Glutamatergic neuron (in vitro differentiated cells): ENCODE measurements at places on chromosomes 2 and 18.
A peak's percentile ranks its signal among the peaks of the same experiment; 100 is the strongest.

GRCh38 chr2:187302586-187302985 lies 145.5 kb downstream of the CALCRL start:
- no peak for DNase-seq

- no peak for DNase-seq
Measured at GRCh38 chr2:71190656-71191569, 36.0 kb downstream of the PAIP2B start.

GRCh38 chr18:26309281-26309680 lies 83.0 kb downstream of the TAF4B start:
- DNase-seq = no peak

GRCh38 chr2:226699321-226699720 lies 100.3 kb downstream of the IRS1 start:
- no peak for DNase-seq

DNA sequence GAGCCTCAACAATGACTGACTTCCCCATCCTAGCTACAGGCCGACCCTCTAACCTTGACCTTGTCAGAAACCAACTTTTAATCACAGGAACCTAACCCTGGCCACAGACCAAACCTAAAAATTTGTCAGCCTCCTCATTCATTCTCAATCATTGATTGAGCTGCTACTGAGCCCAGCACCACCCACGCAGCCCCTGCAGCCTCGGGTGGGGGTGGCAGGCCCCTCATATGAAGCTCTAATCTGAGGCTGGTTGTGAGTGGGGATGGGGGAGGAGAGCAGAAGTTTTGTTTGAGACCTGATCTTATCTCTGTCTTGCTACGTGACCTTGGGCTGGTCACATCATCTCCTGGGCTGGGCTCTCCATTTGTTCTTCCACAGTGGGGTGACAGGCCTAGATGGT lies 99.5 kb upstream of the EPAS1 start:
- DNase-seq = no peak

GRCh38 chr2:216082117-216082711 lies 495 bp downstream of the TMEM169 start:
- no peak for DNase-seq

DNA sequence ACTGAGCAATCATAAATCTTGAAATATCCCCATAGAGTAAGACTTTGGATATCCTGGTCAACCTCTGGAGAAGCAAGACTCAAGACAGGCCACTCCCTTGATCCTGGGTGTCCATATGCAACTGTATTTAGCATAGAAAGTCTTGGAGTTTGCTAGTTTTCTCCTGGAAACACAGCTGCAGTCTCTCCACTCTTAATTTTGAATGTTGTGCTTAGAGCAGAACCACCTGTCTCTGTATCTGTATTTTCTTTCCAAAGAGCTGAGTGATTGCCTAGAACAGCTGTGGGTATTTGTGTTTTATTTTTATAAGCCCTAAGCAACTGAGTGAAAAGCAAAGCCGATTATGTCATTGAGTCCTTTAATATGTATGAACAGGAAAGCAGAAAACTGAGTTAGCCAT lies 64.1 kb upstream of the ADAM23 start:
- no peak for DNase-seq

DNA sequence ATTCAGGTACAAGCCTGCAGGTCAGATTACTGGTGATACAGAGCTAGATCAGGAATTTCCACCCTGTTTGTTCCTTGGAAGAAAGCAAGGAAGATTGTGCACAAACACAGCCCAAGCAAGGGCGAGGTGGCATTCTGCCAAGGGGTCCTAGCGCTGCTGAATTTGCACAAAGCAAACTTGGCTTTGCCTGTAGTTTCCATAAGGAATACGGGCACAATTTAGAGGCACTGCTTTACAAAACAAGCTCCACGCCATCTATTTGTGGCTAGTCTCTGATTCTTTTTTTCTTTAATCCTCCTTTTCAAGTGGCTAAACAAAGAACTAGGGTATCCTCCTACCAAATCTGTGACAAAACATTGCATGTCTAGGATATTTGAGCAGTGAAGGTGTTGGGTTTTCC lies 195.5 kb upstream of the ACVR2A start:
- DNase-seq = no peak

GRCh38 chr2:63369146-63369545 lies 219.1 kb downstream of the WDPCP start:
- no peak for DNase-seq

DNA sequence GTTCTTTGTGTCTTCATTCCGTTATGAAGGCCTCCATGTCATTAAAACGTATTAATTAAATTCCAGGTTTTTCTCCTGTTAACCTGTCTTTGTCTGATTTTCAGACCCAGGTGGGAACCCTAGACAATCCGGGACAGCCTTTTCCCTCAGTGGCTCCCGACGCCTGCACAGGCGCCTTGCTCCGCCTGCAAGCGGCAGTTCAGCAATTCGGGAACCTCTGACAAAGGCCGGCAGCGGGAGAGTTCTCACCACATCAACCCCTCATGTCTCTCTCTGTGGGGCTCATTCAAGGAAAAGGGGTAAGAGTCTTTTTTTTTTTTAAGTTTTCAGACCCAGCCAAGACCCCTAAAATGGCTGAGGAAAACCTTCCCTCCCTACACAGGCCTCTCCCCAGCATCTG lies 259.8 kb upstream of the SALL3 start:
- no peak for DNase-seq

- DNase-seq = no peak
Measured at GRCh38 chr2:44397447-44398175, 35.9 kb downstream of the CAMKMT start.

GRCh38 chr2:54528311-54528955 lies 72.3 kb downstream of the SPTBN1 start:
- DNase-seq = no peak

DNA sequence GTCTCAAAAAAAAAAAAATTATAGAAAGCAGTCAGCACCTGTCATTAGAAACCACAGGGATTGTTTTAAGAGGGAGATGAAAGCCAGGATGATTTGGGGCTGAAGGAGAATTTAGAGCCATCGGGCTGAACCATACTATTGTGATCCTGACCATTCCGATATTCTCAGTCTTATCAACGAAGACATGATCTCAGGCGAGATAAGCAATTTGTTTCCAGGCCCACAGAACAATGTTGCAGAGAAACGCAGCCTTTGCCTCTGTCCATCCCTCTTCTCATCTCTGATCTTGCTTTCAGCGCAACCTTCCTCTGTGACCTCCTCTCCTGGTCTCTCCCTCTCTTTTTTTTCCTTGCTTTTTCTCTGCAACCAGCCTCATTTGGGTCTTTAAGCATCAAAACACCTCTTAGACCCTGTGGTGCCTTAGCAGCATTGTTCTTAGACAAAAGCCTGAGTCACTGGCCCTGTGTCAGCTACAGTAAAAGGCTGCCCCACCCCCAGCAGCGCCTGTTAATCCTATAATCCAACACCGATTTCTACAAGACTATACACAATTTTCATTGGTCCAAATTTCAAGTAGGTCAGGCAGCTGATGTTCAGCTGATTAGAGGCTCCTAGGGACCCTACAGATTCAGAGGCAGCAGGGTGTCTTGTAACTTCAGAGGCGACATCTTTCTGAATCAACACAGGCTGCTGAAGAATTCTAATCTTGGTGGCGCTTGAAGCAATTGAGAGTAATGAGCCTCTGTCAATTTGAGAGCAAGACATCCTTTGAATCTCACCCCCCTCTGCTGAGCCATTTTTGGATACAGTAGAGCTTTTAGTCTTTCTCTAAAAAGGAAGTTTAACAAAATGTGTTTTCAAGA lies 206.0 kb downstream of the NCK2 start:
- no peak for DNase-seq

DNA sequence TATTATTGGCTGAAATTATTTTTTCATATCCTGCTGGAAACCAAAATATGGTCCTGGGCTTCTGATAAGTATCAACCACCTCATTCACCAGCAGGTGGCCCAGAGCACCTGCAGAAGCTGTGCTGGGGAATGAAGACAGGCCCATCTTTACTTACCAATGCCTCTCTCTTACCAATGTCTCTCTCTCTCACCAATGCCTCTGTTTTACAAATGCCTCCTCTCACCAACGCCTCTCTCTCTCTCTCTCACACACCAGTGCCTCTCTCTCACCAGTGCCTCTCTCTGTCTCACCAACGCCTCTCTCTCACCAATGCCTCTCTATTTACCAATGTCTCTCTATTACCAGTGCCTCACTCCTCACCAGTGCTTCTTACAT lies 2.3 kb upstream of the MAL start:
- DNase-seq = no peak

DNA sequence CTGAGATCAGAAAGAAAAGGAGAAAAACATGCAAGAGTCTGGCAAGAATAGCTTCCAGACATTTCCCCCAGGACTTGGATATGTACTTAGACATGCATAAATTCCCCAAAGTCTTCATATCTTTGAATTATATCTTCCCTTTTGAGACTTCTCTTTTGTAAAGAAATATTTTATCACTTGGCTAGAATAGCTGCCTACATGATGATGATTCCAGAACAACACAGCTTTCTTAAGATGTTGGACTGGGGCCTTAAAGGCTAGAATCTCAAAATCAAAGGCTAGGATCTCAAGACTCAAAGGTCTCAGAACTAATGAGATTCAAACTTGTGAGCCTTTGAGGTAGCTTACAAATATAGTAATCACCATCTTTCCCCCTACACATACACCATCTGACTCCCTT lies 842.3 kb downstream of the BCL11A start:
- DNase-seq = no peak

GRCh38 chr2:70089220-70089982 lies 2.1 kb downstream of the PCBP1 start:
- DNase-seq = peak; percentile 62

DNA sequence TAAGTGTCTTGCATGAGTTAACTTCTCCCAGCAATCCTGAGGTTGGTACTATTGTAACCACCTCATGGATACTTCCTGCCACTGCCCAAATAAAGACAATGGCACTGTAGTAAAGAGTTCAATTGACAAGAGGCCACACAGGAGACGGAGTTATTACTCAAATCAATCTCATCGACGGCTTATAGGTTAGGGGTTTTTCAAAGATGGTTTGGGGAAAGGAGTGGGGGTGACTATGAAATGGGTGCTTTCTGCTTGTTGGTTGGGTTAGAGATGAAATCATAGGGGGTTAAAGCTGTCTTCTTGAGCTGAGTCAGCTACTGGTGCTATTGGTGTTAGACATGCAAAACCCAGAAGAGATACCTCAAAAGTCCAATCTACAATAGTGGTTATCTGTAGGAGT lies 1258.0 kb upstream of the ZEB2 start:
- no peak for DNase-seq
